ENCODE measurements at places on chromosomes 12 and 14.

GRCh38 chr14:28077021-28077420, 689.6 kb upstream of the FOXG1 start:
- DNase-seq = no peak

GRCh38 chr12:10184261-10184843, 5.5 kb downstream of the TMEM52B start:
- DNase-seq = no peak

- DNase-seq = no peak
Observed at GRCh38 chr12:98224584-98225221, 290.7 kb upstream of the TMPO start.

- no peak for DNase-seq
Observed at GRCh38 chr12:124588751-124589267, 21.4 kb upstream of the NCOR2 start.

DNA sequence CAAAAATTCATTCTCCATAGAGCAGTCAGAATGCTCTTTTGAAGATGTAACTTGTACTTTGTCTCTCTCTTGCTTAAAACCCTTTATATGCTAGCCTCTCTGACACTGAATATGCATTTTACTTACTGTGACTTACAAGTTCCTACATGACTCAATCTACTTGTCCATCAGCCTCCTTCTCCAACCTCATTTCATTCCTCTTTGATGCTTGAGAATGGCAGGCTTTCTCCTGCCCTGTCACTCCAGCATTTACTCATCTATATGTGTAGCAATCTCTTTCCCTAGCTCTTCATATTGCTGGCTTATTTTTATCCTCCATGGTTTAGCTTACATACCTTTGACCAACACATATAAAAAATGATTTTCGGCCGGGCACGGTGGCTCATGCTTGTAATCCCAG, 561.9 kb downstream of the CCER1 start:
- DNase-seq = no peak

DNA sequence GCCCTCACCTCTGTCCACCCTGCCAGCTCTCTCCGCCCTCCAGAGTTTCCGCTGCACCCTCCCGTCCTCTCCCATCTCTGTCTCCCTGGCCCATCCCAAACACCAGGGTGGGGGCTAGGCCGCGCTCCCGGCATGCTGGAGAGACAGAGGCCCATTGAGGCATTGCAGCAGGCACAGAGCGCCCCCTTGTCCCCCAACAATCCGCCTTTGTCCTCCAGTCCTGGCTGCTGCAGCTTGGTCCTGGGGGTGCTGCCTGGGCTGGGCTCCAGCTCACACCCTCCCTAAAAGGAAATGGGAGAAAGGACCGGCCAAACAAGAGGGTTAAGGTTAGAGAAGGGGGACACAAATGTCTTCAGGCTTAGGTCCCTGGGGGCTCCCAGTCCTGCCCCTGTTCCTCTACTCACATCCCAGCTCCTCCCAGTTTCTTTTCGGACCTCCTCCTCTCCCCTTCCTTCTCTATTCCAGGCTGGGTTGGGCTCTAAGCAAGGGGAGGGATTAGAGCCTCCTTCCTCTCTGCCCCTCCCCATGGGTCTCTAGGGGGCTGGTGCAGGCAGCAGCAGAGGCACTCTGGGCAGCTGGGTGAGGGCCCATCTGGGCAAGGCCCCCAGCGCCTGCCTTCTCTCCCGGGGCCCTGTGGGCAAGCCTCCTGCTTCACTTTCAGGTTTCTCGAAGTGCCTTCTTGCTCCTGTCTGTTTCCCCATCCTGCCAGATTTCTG, at the start of gene CMTM5:
Gene CMTM5 (plus strand): TSS at position 565 of the 716 bp plus-strand sequence. CDS start 206 bp downstream, outside the sequence.
- peak; percentile 31 for DNase-seq

- no peak for DNase-seq
Observed at GRCh38 chr12:100967189-100967588, 172.6 kb downstream of the ANO4 start.

DNA sequence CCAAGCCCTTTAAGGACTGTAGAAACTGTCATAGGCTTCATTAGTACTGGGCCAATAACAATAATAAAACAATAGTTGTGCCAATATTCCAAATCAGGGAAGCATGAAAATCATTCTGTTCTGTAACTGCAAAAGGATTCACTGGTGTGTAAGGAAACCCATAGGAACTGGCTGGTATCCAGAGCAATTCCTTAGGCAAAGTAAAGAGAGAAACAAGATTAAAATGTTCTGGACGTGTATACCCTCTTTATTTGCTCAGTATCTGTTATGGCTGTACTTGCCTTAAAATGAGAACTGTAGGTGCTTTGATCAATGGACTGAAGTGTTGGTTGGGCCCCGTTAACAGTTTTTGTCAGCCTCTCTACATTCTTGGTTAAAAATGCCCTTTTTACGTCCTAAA, 72.4 kb upstream of the STAC3 start:
- no peak for DNase-seq

DNA sequence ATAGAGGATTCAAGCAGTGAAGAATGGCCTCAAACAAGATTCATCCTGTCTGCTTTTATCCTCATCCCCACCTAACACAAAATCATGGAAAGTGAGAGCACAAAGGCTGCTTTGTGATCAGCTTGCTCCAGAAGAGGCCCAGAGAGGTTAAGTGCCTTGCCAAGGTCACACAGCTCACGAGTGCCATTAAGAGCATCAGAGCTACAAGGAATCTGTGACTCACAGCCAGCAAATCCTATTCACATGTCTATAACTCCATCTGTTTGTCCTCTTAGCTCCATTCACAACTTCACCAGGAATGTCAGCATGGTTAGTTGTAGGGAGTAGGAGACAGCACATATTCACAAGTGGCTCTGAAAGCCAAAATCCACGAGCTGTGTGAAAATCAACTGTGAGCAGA, 79.8 kb downstream of the TTC9 start:
- no peak for DNase-seq

- no peak for DNase-seq
Observed at GRCh38 chr14:65349100-65349499, 63.4 kb upstream of the FUT8 start.

DNA sequence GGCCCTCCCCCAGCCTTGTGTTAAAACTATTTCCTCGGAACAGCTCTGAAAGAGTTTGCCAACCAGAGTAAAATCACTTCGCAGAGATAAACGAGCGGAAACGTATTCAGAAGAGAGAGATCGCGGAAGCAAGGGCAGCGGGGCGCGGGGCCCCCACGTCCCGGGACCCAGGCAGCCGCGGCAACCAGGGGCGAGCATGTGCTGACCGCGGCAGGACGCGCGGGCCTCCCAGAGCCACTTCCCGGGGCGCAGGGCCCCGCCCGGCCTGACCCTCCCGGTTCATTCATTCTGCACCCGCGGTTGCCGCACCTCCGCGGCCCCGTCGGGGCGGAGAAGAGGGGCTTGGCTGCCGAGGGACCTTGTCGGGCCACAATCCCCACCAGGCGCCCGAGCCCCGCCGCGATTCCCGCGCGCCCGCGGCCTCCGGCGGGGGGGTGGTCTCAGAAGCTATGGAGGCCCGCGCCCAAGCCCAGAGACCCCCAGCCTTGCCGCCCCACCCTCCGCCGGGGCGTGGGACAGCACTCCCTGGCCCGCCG, 598 bp downstream of the UBE2N start:
- DNase-seq = peak; percentile 27

DNA sequence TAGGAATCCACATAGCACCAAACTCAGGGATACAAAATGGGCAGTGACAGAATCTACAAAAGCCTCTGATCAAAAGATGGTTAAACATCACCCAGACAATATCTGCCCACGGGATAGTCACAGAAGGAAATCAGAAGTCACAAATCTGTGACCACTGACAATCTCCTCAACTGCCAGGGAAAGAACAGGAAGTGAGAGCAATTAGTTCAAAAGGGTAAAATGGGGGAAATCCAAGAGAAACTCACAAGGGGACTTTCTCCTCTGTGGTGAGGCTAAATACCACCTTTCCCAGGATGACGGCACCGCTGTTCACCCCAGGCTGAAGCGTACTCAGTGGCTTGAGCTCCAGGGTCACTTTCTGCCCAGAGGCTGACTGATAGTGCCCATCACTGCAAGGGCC, 10.7 kb downstream of the TTC5 start:
- no peak for DNase-seq

DNA sequence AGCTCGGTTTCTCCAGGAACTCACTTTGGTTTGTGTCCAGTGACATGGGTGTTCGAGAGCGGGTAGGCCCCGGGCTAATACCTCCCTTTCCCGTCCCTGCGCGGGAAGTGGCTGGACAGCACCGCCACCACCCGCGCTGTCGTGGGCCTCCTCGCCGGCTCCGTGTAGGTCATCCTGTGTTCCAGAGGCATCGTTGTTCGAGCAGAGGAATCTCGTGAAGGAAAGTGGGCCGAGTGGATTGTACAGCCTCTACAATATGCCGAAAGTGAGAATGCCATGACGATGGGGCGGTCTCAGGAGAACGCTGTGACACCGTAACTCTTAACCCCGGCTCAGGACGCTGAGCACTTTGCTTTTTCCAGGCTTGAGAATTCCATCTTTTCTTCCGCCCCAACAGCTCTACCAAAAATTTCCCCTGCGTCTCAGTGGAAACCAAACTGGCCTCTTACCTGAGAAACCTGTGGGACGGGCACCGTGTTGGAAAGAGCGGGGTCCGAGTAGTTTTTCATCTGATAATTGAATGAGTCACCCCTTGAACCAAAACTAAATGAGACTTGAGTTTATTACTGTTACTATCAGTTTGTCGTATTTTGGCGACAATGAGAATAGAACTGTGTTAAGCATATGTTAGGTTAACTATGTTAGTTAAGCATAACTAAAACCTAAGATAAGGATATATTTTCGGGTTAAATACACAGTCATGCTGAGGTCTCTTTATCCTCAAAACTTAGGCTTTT, 510 bp downstream of the EIF2S1 start:
- DNase-seq = no peak

GRCh38 chr12:87939182-87939581, 90.0 kb downstream of the C12orf50 start:
- DNase-seq = no peak

DNA sequence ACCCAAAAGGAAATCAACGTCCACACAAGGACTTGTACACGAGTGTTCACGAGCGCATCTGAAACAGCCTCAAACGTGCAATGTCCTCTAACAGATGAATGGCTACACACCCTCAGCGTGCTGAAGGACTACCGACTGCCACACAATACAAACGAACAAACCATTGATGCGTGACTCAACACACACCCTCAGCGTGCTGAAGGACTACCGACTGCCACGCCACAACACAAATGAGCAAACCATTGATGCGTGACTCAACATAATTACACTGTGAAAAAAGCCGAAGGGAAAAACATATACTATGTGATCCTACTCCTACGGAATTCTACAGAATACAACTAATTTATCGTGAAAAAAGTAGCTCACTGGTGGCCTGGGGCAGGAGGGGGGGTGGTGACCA, 25.1 kb upstream of the BTBD6 start:
- no peak for DNase-seq

GRCh38 chr14:67257906-67258305, 16.7 kb downstream of the PALS1 start:
- DNase-seq = no peak

DNA sequence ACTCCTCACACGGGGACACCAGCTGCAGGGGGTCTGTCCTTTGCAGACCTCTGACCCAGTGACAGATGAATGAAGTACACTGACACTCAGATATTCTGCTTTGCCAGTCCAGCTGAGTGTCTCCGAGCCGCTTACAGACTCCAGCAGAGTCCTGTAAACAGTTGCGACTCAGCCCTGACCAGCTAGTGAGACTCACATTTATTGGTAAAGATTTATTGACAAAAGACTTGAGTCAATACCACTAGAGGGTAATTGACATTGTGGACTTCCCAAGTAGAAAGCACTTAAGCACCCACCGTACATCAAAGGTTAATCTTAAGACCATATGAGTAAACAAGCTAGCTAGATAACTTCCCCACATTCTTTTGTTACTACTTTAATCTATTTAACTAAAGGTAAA, 9.8 kb upstream of the FKBP4 start:
- DNase-seq = no peak

DNA sequence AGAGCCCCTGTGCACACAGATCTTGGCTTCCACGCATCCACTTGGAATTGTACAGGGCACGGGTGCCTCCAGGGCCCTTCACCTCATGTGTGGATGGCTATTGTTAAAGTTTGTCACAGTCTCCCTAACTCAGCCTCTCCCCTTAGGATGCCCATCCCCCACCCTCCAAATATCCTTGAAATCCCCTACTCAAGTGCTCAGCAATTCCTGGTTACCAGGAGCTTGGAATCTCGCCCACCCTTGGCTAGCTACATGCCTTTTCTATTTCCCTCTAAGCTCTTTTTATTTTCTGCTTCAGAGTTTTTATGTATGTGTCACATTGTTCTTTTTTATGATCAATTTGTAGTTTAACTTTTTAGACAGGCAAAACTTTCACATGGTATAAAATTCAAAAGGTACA, 13.0 kb upstream of the NR1H4 start:
- no peak for DNase-seq

DNA sequence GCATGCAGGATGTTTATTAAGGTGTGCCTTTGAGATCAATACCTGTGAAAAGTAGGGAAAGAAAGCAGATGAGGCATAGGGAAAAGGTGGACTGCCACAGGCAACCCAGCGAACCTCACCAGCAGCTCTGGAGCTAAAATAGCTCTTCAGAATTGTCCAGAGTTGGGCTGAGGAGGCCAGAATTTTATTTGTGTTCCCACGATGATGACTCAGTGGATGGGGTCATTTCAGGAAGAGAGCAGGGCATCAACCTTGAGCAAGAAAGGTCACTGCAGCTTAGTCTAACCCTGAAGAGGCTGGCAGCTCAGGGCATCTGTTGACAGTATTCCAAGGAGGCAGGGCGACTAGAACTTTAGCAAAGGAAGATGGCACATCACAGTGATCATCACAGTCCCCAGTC, 696.1 kb downstream of the DIO2 start:
- DNase-seq = no peak

DNA sequence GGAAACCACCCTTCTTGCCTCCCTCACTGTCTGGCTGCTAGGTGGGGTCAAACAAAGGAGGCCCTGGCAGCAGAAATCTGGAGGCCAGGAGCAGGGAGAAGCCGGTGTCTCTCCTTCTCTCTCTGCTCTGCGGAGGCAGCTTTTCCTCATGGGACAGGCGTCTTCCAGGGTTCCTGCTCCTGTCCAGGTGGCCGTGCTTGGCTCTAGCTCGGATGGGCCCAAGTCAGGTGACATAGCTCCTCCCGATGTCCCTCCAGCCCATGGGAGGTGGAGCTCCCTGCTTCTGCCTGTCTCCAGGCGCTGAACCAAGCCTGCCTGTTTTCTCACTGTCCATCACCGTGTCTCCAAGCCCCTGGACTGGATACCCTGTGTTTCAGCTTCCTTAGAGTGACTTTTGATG, 30.5 kb upstream of the FZD10 start:
- DNase-seq = no peak

- DNase-seq = no peak
Observed at GRCh38 chr12:47886510-47887240, 18.1 kb downstream of the VDR start.

All from muscle of arm (tissue), 14 donors.